ENCODE measurements at places on chromosomes 6 and 20.

- no peak for DNase-seq
Measured at GRCh38 chr20:6006603-6006949, 47.3 kb downstream of the LRRN4 start.

DNA sequence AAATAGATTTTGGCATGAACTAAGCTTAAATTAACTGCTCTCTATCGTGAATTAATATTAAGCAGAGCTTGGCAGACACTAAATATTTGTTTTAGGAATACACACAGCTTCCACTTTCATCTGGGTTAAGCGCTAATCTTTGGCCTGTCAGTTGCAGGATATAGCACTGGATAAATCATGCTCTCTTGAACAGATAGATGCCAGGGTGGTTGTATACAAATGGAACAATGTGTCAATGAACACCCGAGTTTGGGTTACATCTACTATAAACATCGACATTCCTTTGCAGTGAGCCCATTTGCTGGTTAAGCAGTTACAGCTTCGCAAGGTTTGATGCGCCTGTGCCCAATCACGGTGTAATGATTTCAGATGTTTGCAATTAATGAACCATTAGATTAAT, 338.2 kb upstream of the ZFP64 start:
- DNase-seq: no peak

GRCh38 chr6:151811081-151811480, 3.6 kb downstream of the ESR1 start:
- no peak for DNase-seq

DNA sequence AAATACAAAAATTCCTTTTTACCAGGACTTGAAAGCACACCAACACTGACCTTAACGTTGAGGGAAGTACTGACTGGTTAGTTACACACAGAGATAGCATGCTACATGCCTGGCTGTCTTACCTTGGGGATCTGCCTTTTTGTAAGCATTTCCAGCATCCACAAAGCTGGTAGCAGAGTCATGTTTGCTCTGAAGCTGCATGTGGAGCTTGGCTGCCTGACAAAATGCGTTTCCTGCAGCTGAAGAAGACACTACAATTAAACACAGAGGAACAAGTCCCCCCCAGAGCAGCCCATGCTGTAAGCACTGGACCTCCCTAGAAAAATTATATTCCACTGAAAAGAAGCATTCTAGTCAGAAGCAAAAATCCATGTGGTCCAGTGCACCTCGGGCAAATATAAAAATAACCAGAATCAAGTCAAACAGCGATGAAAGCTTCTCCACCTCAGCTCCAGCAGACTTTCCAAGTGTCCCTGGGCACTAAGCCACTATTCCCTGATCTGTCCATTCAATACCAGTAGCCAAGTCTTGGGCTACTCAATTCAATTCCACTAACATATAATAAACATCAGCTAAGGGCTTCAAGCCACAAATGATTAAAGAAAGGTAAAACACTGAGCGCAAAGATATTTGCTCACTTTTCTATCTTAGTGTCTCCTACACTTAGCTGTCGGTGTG, 24.2 kb downstream of the NAPB start:
- peak; percentile 21 for DNase-seq

- peak; percentile 33 for DNase-seq
Measured at GRCh38 chr6:4008324-4009047, 70.5 kb downstream of the FAM217A start.

All from SHP77 (cell line).